ENCODE measurements at places on chromosomes 1 and 21. TPM values are rescaled to one million over a fixed set of nuclear protein-coding genes. Genes with fewer than 3 reads are reported as not detected.

GRCh38 chr1:53274541-53275185, 36.3 kb upstream of the MAGOH start:
- DNase-seq: no peak

GRCh38 chr1:244391761-244392160, 59.9 kb downstream of the ADSS2 start:
- DNase-seq: no peak

DNA sequence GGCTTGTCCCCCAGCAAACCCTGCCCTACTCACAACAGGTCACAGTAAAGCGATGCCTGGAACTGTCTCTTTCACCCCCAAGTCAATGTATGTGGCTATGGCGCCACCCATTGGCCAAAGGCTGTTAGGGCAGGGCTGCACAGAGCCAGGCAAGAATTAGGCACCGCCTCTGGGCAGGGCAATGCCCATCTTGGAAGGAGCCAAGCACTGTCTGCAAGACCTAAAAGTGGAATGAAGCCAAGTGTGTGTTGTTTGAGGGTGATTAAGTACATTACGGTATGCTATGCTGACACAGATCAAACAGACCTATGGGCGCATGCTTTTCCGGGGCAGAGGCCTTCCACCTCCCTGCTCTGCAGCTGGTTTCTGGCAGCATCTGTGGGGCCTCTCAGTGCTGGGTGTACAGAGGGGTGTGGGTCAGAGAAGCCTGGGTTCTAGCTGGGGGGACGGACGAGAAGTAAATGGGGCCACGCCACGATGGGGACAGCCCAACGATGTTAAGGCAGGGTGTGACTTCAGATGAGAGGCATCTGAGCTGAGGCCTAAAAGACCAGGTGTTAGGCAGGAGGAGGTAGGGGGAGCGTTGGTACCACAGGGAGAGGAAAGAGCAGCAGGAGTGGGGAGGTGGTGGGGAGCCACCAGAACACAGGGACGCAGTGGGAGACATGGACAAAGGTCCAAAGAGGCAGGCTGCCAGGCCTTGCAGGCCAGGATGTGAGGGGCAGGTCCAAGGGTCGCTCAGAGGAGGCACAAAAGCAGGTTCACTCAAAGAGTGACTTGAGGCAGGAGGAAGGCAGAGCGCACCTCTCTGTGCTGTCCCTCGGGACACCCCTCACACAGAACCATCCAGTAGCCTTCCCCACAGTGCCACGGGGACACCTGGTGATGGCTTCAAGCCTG, 49.8 kb downstream of the ACOT7 start:
- DNase-seq: peak; percentile 95

DNA sequence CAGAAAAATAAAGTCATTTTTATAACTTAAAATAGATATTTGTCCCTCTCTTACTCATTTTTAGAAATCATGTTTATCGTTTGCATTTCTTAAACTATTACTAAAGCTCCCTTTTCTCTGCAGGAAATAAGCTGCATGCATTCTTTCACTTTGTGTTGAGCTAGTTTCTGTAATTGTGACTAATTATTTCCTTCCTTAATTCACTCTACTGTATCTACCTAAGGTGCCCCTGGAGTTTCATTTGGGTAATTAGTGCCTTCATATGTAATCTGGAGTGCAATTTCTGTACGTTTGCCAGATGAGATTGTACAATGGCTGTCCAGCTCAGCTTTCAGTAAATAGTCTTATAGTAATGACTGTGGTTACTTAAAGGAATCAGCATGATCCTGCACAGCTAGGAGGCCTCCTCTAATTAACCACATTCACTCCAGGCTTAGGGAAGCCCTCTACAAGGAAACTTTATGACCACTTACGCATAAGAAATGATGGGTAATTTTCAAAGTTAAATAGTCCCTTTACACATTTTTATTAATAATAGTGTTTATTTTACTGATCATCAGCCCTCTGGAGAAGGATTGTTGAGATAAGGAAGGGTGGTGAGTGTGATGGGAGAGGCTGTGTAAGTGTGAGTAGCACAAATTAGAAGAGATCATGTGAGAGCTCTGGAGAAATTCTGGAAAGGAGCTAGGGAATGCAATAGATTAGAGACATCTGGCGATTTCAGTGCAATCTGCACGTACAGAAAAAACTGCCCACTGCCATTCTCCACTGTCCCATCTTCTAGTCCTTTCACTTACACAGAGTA, 86.8 kb downstream of the LRRC8C start:
- DNase-seq: no peak

DNA sequence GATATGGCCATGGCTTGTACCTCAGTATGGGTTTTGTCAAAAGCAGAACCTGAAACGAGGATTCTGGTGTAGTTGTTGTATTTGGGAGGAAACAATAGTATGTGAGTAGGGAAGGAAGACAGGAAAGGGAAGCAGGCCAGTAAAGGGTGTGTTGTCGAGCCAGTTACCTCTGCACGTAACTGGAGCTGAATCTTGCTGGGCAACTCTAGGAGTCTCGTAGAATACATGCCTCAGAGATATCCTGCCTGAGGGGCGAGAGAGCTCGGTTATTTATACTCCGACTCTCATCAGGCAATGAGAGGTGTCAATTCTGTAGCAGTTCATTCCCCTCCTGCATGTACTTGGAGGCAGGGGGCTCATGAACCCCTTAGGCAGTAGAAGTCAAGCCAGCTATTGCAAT, 45.9 kb upstream of the KIF26B start:
- DNase-seq: no peak

DNA sequence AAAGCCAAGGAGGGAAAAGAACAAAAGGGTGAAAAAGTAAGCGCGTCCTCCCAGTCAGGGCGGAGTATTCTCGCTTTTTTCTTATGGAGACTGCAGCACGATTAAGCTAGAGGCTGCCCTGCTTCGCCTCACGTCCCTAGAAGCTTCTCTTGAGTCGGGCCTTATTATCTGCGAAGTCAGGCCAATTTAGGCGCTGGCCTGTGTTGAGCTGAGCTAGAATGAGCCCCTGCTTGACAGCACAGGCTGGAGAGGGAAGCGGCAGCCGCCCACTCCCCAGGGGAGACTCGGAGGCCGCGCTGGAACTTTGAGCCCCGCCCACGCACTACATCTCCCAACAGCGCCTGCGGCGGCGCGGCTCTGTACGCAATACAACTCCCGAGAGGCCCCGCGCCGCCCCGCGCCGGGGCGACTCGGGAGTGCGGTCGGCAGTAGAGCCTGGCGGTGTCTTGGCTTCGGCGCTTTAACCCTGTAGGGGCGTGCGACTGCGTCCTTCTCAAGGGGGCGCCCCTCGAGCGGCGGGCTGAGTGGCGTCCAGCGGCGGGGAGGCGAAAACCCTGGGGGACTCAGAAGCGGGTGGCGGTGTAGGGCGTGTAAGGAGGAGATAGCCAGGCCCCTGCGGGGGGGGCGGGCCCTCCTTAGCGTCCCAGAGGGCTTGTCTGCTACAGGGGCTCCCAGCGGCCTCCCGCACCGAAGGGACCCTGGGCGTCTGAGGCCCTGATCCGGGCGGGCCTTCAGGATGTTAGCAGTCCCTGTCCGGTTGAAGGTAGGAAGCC, 888 bp downstream of the ZNF436 start:
- DNase-seq: peak; percentile 95

GRCh38 chr1:29264773-29265389, 28.6 kb downstream of the PTPRU start:
- DNase-seq: no peak

- DNase-seq: peak; percentile 78
These were observed 9.9 kb downstream of the GPR3 start for GRCh38 chr1:27402349-27402754.

DNA sequence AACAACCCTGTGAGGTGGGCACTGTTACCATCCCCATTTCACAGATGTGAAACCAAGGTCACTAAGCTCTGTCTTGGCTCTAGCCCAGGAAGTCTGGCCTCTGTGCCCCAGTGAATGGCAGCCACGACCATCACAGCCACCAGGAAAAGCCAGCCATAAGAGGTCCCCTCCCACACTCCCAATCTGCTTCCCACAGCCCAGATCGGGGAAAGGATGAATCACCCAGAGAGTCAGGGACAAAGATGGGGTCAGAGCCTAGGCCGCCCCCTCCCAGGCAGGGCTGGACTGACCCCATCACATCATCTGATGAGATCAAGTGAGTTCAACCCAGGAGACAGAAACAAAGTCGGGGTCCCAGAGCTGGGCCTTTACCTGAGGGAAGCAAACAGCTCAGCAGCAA, 22.9 kb upstream of the COL16A1 start:
- no peak for DNase-seq

DNA sequence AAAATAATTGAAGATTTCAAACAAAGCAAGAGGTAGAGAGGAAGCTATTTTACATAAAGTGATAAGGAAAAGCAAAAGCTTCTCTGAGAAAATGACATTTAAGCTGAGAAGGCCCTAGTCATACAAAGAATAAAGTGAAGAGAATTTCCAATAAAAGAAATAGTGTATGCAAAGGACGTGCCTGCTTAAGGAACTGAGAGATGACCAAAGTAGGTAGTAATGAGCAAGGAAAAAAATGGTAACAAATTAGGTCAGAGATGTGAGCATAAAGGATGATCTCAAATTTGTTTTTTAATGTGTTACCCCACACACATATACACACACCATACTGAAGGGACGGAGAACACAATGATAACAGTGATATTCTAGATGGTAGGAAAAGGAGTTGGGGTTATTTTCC, 46.4 kb downstream of the NRIP1 start:
- no peak for DNase-seq

GRCh38 chr1:112713466-112714312, 1.4 kb downstream of the PPM1J start:
- DNase-seq: no peak

DNA sequence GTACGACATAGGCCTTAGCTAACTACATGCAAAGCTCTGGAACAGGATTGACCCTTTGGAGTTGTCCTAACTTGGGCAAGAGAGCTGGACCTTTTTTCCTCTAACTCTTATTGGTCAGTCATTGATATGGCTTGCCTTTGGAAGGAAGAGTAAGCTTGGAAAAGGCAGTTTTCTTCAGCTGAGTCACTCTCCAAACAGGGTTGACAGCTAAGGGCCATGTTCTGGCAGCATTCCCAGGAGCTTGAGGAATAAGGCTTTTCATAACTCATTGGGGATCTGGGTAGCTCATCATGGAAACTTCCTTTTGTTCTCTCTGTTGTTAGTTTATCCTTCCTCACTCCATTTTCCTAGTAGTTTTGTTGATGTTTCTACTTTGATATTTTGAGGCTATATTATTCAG, 14.5 kb upstream of the ERRFI1 start:
- peak; percentile 83 for DNase-seq

The ARHGEF10L gene
- total RNA-seq: 10.5 TPM

The NBPF20 gene
- total RNA-seq: 2.3 TPM

The SMIM1 gene
- total RNA-seq: not detected

The S100A7A gene
- not detected for total RNA-seq

The RUNX3 gene
- total RNA-seq: 0.02 TPM

The LCA5L gene
- not detected for total RNA-seq

The KCNE2 gene
- total RNA-seq: not detected
